ENCODE measurements at places on chromosomes 7 and 10.
A peak's percentile ranks its signal among the peaks of the same experiment; 100 is the strongest.

DNA sequence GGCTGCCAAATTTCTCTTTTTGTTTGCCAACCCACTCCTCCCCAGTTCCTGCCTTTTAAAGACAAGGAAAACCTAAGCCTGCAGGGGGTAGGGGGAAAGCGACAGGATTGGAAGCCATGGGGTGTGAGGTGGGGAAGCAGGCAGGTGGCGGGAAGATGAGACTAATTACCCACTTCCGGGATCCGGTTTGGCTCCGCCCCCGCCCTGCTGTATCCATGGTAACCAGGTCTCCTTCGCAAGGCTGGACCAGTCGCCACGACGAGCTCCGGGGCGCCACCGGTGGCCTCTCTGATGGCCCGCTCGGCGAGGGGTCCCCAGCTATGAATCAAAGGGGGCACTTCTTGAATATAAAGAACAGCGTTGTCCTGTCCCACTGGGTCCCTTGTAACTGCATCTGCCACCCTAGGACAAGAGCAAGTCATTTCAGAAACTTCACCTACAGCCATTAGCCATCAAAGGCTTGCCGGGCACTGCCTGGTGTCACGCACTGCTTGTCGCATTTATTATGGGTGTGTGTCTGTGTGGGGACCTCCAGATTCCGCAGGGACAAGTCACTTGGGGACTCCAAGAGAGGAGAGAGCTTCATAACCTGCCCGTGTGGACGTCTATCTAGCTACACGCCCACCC lies 55.4 kb upstream of the LMTK2 start:
- DNase-seq = peak; percentile 3

- no peak for DNase-seq
Measured at GRCh38 chr10:132616170-132616995, 78.8 kb downstream of the INPP5A start.

GRCh38 chr7:77862691-77863090 lies 64.1 kb downstream of the PHTF2 start:
- no peak for DNase-seq

DNA sequence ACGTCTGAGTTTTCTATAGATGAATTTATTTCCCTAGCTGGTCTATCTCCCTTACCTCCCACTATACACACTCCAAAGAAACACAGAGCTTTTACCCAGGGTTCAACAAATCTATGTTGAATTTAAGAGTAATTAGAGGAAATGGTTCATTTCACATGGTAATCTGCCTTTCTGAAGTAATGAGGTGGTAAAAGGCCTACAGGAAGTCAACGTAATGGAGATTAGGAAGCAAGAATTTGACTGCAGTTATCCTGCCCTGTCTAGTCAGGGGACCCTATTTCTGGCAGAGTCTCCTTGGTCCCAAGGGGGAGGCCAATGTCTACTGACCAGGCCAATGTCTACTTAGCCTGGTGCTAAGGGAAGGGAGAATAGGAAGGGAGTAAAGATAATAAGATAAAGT lies 21.4 kb upstream of the SIRT1 start:
- DNase-seq = no peak

DNA sequence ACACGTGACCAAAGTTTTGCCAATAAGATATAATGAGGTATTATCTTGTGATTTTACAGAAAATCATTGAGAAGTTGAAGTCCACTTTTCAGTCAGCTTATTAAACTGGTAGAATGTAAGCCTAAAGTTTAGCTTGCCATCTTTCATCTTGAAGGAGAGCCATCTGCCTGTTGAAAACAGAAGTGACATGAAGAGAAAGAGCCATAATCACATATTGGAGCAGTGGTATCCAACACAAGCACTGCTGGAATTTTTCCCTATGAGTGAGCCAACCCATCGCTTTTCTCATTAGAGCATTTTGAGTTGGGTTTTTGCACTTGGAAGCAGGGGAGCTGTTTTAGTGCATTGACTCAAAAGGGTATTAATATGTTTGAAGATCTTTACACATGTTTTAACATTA lies 117.6 kb upstream of the FERD3L start:
- DNase-seq = no peak

GRCh38 chr7:2719007-2719406 lies 31.0 kb downstream of the AMZ1 start:
- peak; percentile 33 for DNase-seq

DNA sequence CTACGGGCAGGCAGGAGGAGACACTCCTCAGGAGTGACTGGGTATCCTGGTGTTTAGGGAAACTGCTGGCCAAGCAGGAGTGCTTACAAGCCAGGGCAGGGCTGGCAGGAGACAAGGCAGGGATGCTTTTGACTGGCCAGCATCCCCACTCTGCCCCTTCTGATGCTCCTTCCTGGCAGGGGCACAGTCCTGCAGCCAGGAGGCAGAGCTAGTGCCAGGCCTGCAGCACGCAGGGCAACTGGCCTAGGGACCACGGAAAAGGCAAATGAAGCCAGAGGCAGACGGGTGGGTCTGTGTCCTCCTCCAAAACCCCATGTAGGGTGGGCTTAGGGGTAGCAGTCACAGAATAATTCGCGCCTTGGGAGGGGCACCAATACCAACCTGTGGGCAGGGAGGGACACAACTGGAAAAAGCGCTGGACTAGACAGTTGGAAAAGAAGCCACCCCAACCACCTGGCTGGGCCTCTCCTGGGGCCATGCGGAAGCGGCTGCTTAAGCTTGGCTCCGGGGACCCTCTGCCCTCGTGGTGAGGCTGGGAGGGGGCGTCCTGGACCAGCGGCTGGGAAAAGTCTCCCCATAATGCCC lies 4.8 kb downstream of the IMPDH1 start:
- DNase-seq = no peak

GRCh38 chr7:136033413-136034031 lies 56.4 kb upstream of the MTPN start:
- no peak for DNase-seq

DNA sequence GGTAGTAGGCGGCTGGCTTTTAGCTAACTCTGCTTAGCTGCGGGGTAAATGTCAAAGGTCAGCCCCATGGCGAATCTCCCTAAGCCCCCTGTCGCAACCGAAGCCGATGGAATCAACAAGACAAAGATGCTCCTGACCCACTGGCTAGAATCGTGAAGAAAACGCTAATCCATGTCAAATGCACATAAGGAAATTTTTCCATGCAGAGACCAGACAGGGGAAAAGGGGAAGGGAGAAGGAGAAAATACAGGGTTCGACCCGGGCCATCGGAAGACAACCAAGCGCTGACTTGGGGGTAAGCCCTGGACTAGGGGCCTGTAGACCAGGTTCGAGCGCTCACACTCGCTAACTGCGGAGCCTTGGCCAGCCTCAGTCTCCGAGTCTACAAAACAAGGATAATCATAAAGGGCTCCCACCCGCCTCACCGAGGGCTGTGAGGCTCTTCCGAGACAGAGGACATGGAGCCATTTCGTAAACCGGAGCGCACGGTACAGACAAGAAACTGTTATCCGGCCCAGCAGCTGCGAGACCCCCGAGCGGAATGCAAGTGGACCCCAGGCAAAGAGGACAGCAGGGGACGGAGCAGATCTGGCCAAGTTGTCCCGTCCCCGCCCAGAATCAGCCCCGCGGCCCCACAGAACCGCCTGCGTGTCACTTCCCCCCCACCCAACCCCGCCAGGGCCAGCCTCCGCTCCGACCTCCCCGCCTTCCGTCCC lies 507 bp downstream of the SAR1A start:
- no peak for DNase-seq

DNA sequence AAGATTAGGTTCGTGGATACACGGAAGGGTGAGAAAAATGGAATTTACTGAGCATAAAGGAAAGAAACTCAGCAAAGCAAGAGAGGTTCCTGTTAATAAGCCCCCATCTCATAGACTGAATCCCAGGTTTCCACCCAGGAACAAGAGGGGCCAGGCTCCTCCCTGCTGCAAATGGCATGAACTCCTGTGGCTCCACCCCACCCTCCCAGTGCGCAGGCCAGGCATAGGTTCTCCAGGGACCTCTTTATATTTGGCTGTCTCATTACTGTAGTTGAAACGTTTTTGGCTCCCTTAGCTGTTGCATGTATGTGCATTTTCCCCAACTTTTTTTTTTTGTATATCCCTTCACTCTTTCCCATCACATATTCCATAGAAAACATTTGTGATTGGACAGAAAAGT lies 217.8 kb upstream of the NRP1 start:
- DNase-seq = no peak

DNA sequence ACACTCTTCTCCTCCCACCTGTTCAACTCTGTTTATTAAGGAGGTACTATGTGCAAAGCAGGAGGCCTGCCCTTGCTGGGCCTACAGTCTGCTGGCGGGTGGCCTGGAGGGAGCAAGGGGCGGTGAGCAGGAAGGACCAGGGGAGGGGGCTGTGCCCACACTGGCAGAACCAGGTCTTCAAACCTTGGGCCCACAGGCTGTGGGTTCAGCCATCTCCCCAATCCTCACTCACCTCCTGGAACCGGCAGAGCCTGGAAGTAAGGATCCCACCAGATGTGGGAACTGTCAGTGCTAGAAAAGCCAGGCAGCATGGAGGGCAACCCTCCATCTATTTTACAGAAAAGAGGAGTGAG lies 50.8 kb downstream of the CAMK2B start:
- no peak for DNase-seq

GRCh38 chr7:137474540-137475026 lies 131.1 kb upstream of the PTN start:
- no peak for DNase-seq

DNA sequence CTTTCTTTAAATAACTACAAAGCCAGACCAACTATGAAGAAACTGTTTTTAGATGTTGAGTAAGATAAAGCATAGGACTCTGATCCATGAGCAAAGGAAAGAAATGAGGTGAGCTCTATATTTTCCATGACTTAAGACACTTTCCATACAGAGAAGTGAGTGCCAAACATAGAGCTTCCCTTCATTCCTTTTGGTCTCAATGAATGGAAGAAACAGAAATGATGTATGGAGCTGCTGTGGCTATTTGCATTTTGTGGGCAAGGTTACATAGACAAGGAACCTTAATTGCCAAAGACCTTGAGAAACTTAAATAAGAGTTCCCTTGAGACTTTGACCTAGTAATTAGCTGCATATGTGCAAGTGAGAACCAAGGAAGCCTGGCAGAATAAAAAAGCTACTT lies 1152.2 kb downstream of the XPNPEP1 start:
- DNase-seq = no peak

DNA sequence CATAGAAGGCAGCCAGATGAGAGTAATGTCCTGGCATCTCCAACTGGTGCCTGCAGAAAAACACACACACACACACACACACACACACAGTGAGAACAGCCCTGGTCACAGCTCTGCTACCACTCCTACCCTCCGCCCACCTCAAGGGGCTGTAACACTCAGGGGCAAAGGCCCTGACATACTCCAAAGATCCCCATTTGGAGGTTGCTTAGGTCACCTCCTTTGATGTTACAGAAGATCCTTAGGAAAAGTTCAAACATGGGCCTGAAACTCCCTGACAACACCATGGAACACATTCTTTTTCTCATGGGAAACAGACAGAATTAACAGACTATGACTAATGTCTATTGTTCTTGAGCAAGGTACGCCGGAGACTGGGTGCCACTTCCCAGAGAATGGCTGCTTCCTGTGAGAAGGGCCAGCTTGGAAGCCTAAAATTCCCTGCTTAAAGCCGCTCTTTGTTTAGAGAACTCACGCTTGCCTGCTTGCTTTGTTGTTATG lies 27.7 kb downstream of the DENND11 start:
- DNase-seq = no peak

GRCh38 chr10:68666280-68666760 lies 54.7 kb upstream of the CCAR1 start:
- DNase-seq = no peak

DNA sequence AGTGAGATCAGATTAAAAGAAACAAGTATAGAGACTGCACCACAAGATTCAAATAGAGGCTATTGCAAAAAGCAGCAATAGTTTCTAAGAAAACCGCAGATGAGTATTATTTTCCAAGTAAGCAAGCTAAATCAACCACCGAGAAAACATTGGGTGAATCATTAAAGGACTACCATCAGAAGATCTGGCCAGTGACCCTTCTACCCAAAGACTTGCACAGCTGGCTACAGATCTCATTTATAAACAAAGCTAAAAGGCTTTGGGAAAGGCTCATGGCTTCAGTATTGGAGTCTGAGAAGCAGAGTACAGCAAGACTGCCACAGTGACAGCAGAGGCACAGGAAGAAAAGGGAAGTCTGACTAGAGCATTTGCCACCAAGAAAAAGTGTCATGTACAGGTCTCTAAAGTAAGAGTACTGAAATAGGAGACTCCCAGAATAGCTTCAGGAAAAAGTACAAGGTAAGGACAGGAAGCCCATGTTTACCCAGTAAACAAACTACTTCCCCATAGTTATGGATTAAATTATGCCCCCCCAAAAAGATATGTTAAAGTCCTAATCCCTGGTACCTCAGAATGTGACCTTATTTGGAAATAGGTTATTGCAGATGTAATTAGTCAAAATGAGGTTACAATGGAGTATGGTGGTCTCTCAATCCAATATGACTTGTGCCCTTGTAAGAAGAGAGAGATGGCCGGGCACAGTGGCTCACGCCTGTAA lies 19.0 kb downstream of the STEAP1 start:
- no peak for DNase-seq

DNA sequence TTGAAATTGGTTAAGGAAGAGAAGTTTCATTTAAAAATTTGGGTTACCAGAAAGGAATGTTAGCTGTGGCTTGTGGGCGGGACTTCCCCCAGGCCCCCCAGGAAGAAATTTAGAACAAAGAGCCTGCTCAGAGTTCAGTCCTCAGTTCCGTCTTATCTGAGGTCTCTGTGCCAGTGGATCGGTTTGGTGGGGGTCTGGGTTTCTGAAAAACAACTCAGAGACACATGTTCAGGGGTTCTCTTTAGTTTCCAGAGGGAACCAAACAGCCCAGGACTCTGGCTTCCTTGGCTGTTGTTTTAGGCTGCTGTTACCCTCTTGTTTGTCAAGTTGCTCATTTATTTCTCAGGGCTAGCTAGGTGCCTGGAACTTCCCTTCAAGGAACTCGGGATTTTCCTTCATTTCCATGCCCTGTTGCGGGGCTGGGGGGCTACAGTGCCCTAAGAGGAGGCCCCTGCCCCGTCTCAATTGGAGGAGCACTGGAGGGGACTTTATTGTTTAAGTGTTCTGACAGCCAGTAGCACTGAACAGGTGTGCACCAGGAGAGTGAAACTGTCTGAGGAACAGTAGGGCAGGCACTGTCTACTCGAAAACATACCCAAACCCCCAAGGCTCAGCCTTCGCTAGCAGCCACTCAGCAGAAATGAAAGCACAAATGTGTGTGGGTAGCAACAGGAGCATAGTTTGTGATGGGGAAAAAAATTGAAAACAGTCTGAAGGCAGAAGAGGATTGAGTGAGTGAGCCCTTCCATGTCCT lies 59.9 kb downstream of the ALOX5 start:
- DNase-seq = no peak

DNA sequence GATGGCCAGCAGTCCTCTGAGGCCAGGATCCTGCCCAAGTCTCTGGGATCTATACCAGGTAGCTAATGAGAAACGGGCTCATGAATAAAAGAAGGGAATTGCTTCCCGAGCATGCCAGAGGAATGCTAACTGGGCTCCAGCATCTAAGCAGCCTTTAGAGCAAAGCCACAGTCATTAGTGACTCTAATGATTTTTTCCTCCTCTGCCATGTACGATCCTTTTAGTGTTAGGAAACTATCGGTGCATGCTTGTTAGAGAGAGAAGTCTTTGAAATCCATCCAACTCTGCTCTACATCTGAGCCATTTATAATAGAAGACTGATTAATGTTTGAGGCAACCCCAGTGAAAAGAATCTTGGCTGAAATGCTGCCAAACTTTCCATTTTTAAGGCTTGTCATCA lies 124.9 kb upstream of the TCERG1L start:
- no peak for DNase-seq

Measured in stimulated activated CD8-positive, alpha-beta memory T cell treated with anti-CD3 and anti-CD28 coated beads, Interleukin-4, amount 100 ng/mL, for 1 hour (primary cell).